ENCODE measurements at places on chromosomes 6 and 20.

DNA sequence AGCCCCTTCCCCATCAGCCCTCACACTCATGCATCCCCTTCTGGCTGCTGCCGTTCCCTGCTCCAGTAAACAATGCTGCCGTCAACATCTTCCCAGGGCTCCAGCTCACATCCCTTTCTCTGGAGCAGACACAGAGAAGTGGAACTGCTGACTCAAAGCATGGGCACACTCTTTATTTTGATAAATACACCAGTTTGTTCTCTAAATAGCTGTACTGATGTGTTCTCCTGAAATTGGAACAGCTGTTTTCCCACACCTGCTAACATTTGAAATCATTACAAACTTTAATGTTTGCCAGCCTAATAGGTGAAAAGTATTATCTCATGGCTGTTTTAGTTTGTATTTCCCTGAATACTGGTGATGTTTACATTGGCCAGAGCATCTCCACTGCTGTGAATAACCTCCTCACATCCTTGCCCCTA is 102.1 kb upstream of the NXT1 start:
- no peak for DNase-seq

DNA sequence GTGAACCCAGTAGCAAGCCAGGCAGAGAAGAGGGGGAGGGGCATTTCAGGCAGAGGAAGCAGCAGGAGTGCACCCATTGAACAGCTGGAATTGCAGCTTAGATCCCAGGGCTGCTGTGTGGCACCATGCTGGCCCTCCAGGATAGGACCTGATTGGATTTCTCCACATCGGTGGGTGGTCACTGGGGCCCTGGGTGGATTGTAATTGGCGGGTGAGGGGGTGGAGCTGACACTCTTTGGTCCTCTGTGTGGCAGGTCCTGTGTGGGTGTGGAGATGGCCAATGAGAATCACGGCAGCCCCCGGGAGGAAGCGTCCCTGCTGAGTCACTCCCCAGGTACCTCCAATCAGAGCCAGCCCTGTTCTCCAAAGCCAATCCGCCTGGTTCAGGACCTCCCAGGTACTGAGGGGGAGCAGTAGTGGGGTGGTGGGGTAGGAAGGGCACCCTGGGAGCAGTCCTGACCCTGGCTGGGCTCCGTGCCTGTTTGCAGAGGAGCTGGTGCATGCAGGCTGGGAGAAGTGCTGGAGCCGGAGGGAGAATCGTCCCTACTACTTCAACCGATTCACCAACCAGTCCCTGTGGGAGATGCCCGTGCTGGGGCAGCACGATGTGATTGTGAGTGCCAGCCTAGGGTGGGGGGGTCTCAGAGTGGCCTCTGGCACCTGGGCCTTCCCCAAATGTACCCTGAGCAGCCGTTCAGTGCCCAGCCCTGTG is 4.4 kb downstream of the PCIF1 start:
- no peak for DNase-seq

GRCh38 chr20:6651561-6651960 is 115.9 kb upstream of the BMP2 start:
- DNase-seq: no peak

DNA sequence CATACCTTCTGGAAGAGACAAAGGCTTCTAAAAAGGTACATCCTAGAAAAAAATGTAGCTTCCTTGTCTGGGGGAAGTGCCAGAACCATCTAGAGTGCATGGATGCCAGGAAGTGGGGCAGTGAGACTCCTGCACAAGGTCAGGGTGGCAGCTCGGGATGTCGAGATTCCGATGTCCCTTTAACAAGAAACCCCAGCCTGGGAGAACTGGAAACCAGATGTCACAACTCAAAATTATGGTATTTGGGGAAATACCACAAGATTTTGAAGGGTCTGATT is 168.4 kb downstream of the ZDHHC14 start:
- DNase-seq: no peak

DNA sequence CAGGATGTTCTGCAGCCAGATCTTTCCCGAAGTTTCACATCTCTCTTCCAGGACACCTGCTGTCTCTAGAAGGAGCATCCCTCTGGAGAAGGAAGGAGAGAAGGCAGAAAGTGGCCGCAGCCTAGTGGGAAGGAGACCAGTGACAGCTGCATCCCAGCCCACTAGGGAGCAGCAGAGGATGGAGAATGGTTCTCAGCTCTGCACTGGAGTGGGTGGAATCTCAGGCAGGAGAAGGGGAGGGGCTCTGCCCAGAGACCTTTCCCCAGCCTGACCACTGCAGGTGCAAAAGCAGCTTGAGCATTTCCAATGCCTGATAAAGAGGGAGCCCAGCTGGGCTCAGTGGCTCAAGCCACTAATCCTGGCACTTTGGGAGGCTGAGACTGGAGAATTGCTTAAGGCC is 32.3 kb downstream of the NCR2 start:
- DNase-seq: peak; percentile 85

DNA sequence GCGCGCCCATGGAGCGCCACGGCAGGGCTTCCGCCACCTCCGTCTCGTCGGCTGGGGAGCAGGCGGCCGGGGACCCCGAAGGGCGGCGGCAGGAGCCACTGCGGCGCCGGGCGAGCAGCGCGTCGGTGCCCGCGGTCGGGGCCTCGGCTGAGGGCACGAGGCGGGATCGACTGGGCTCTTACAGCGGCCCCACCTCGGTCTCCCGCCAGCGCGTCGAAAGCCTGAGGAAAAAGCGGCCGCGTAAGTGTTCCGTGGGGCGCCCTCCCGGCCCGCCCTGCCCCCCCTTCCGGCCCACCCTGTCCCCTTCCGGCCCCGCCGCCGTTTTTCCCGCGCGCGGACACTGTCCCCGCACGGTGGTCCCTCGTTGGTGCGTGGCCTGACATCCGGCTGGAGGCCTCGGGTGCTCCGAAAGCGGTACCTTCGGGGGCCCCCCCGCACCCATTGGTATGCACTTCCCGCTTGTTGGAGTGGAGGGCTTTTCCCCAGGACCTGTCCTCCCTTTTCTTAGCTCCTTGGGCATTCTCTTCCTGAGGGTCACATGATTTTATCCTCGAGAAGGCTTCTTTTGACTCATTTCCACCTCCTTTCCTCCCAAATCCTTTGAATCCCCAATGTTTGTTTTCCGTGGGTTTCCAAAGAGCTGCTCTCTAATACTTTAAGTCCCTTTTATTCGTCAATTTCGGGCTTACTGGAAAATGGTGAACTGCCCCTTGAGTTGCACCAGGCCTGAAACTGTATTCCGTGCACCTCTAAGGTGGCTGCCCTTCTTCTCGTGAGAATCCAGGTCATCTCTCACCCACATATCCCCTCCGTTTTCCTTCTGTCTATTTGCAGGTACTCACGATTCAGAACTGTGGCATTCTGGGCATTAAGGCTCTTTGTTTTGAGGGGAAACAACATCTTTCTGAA is 556 bp downstream of the PANK2 start:
- peak; percentile 81 for DNase-seq

DNA sequence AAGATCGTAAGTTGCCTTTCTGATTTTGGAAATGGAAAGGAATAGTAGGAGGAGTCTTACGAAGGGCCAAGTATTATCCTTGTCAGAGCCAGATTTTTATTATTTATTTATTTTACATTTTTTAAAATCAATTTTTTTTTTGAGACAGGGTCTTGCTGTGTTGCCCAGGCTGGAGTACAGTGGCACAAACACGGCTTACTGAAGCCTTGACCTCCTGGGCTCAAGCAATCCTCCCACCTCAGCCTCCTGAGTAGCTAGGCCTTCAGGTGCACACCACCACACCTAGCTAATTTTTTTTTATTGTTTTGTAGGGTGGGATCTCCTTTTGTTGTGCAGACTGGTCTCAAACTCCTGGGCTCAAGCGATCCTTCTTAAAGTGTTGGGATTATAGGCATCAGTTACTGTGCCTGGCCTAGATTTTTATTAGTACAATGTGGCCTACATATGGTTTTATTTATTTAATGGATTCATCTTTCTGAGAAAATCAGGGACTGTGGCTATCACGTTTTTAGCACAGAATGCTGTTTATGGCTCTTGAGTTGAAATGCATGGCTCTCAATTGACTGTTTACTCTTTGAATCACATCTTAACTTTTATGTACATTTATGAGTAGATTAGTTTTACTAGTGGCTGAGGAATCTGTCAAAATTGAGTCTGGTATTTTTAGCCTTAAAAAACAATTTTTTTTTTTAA is 16.7 kb downstream of the CDC5L start:
- no peak for DNase-seq

DNA sequence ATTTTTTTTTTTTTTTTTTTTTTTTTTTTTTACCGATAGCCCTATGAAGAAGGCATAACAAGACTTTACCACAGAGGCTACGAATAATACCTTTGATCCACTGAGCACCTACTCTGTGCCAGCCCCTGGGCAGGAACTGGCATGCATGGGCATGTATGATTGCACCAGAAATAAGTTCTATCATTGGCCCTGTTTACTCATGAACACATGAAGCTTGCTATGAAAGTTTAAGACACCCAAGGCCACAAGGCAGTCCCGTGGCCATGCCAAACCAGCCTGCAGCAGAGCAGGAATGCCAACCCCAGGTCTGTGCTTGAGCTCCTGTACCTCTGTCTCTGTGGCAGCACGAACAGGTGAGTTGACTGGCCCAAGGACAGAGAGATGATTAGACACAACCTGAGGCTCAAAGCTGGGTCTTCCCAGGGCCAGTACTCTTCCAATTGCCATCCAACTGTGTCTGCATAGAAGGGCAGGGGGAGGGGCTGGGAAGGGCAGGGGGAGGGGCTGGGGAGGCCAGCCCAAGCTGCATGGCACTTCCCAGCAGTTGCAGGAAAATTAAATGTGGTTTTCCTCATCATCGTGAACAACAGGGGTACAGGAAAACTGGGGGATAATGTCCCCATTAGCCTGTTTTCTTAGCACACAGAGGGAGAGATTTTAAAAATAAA is 63.5 kb downstream of the LRFN2 start:
- DNase-seq: no peak

All from SK-N-SH (cell line).